Activated T-helper 1 cell treated with Interleukin-2 at 50 U/mL for 16 hours (primary cell): ENCODE measurements at places on chromosomes 2 and 18.

- DNase-seq = no peak
These were observed 350.5 kb upstream of the ETAA1 start for GRCh38 chr2:67046591-67046990.

GRCh38 chr18:76935722-76936337 lies 113.5 kb downstream of the ZNF236 start:
- no peak for DNase-seq

- DNase-seq = no peak
These were observed 4.2 kb upstream of the TSPYL6 start for GRCh38 chr2:54260241-54260595.

- DNase-seq = no peak
These were observed 1.7 kb downstream of the METTL4 start for GRCh38 chr18:2569338-2570207.

- DNase-seq = no peak
These were observed 416.7 kb downstream of the MTX2 start for GRCh38 chr2:176685908-176686307.

DNA sequence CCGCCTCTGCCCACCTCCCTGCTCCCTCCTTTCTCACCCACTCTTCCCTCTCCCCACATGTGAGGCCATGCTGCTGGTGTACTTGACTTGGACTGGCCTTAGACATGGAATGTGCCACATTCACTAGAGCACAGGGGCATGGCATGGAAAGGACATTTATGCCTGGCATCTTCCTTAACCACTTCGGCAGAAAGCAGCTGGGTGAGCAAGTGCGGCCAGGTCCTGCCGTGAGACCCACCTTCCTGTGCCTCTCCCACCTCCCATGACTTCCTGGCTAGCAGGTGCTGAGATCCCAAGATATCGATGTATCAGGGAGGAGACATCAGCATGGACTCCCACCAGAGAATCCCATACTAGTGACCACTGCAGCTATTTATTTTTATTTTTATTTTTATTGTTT lies 13.0 kb downstream of the GPR55 start:
- no peak for DNase-seq

DNA sequence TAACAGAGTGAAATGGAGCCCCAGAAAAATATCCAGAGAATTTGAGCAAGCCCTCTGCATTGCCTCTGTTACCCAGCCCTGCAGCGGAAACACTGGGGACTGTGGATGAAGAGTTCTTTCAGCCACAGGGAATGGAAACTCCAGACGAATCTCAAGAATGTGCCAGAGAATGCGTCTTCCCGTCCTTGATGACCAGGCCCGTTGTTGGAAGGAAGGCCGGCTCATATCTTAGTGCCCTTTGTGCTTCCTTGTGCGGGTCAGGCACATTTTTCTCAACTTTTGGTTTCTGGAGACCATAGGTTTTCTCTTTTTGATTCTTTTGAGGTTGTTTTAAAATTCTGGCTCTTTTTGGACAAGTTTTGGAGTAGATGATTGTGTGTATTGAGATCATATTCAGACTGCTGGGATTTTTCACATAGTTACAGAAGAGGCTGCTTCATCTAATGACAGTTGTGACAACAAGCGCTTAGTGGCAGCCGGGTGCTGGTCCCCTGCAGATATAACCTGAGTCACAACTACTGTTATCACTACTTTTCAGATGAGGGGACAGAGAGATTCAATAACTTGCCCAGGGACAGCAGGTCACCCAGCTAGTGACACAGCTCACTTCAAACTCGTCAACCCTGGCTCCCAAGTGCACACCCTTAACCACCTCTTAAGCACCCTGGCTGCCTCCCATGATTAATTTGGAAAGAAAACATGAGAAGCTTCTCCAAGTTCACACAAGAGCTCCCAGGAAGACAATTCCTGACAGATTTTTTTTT lies 15.7 kb downstream of the MAL start:
- no peak for DNase-seq
